ENCODE measurements at places on chromosomes 6 and 20. TPM values are rescaled to one million over a fixed set of nuclear protein-coding genes. Genes with fewer than 3 reads are reported as not detected.
A peak's percentile ranks its signal among the peaks of the same experiment; 100 is the strongest.

The EYA2 gene
- total RNA-seq: not detected

DNA sequence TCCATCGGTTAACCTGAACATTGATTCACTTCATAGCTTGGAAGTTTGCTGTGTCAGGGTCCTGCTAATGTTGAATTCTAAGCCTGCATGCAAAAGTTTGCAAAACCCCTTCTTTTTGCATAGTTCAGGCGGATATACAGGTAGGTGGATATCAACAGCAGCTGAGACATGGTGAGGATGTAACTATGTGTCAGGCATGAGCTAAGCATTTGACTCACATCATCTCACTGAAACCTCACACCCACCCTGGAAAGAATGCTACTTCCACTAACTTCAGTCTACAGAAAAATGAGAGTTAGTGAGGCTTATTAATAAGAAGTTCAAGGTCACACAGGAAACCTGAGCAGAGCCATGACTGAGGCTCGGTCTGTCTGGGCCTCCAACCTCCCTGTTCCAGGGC lies 276.9 kb downstream of the BMP7 start:
- DNase-seq: no peak

GRCh38 chr6:111710439-111710838 lies 104.8 kb upstream of the TRAF3IP2 start:
- no peak for DNase-seq

DNA sequence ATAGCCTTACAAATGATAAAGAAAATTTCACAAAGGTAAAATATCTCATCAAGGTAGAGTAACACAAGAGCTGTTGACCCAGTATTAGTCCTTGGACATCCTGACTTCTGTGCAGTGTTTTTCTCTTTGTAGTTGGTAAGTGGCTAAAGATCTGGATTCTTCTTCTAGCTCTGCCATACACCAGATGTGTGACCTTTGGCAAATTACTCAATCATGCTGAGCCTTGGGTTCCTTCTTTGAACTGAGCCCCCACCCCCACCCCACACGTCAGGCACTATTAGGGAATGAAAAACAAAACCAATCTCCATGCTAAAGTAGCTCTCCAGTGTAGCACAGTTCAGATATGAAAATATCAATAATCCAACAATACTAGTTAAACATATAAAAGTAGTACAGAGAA lies 15.1 kb upstream of the TRIM39 start:
- no peak for DNase-seq

DNA sequence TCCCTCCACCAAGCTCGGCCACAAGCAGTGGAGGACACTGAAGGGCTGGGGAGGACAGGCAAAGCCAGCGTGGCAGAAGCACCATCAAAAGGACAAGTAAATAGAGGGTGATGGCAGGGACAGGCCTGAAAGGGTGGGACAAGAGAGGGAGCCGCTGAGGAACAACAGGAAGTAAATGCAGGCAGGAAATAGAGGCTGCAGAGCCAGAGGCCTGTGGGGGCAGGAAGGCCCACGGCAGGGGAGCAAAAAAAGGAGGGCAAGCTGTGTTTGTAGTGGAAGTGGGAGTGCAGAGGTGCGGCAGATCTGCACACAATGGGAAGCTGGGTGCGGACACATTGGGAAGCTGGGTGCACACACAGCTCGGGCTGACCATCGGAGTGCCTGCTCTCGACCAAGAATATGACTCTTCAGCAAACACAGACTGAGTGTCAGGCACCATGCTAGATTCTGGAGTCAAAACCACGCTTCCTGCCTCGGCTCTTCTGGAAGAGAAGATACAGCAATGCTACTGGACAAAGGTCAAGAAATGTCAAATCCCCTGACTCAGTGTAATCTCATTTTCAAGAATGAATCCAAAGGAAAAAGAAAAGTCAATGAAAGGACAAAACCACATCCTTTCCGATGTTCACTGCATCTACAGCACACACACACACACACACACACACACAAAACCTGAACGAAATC lies 40.4 kb upstream of the RAB22A start:
- peak; percentile 14 for DNase-seq

- DNase-seq: no peak
Measured at GRCh38 chr6:140669321-140669720, 1294.9 kb upstream of the CITED2 start.

- DNase-seq: no peak
Measured at GRCh38 chr6:3699231-3699630, 52.3 kb downstream of the PXDC1 start.

- peak; percentile 31 for DNase-seq
Measured at GRCh38 chr6:257031-257725, 35.1 kb upstream of the DUSP22 start.

Data from A172 (cell line).